Fibroblast of upper back skin (primary cell): ENCODE measurements at places on chromosomes 2 and 18.

DNA sequence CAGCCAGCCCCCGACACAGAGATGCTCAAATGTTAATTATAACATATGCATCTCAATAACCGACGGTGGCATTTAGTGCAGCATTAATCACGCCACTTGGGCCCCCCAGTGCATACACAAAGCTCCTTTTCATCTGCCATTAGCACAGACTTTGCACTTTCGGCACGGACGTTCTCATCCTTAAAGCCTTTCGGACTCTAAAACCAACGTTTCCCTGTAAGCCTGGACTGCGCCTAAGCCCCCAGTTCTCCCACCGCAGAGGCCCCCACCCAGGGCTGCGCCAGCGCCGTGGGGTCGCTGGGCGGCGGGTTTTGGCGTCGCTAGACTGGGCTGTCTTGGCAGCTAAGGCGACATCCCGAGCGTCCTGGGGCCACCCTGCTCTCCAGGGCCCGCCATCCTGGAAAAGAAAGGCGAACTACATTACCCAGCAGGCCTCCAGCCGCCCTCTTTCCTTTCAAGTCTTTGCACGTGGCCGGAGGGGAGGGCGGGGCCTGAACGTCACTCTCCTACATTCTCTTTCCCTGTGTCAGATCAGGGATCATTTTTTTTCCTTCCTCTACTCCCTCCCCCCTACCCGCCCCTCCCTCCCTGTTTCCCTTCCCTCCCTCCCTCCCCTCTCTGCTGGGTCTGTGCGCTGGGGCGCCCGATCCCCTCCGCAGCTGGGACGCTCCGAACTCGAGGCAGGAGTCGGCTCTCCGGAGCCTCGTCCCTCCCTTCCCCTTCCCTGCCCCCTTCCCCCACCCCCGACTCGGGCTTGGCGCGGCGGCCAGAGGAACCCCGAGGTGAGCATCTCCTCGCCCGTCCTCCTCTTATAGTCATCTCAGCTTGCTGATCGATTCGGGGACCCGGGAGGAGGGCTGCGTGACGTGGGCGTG is at the start of gene CTIF:
CTIF (plus strand) TSS at position 501 of the 875 bp plus-strand sequence. CDS start 80,535 bp downstream, outside the sequence.
- DNase-seq = peak; percentile 98

- DNase-seq = no peak
These were observed 11.5 kb upstream of the RNU4ATAC start for GRCh38 chr2:121519153-121519552.

DNA sequence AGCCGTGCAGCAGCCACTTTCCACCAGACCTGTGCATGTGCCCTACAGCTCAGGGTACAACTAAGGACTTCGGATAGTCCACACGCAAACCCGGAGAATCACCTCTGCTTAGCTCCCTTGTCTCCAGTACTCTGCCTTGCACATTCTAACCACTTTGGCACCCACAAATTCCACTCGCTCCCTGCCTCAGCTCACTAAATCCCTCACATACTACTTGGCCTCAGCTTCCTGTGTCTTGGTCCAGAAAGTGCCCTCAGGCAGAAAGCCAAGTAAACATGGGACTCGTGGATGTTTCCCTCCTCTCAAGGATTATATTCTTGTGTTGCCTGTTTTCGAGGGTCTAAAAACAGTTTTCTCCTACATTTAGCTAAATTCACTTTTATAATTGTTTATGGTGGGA is 157.8 kb upstream of the DAPL1 start:
- DNase-seq = peak; percentile 6

GRCh38 chr2:64730551-64731262 is 77.0 kb upstream of the SERTAD2 start:
- peak; percentile 67 for DNase-seq

DNA sequence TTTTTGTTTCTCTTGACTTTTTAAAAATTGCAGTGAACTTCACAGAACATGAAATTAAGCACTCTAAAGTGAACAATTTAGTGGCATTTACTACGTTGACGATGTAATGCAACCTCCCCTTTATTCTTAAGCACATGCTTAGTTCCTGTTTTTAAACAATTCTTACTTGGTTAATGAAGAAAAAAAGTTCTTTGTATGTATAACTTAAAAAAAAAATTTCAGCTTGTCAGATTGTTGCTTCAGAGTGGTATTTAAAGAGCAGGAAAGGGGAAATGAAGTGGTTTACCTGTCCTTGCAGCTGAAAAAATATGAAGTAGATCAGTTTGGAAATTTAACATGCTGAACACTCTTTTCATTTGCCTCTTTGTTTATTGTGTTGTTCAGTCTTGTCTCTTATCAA is 95.7 kb upstream of the RASGRP3 start:
- DNase-seq = no peak

GRCh38 chr2:63403820-63404219 is 184.5 kb downstream of the WDPCP start:
- DNase-seq = no peak

- no peak for DNase-seq
These were observed 42.5 kb upstream of the IL1R2 start for GRCh38 chr2:101949304-101949703.

DNA sequence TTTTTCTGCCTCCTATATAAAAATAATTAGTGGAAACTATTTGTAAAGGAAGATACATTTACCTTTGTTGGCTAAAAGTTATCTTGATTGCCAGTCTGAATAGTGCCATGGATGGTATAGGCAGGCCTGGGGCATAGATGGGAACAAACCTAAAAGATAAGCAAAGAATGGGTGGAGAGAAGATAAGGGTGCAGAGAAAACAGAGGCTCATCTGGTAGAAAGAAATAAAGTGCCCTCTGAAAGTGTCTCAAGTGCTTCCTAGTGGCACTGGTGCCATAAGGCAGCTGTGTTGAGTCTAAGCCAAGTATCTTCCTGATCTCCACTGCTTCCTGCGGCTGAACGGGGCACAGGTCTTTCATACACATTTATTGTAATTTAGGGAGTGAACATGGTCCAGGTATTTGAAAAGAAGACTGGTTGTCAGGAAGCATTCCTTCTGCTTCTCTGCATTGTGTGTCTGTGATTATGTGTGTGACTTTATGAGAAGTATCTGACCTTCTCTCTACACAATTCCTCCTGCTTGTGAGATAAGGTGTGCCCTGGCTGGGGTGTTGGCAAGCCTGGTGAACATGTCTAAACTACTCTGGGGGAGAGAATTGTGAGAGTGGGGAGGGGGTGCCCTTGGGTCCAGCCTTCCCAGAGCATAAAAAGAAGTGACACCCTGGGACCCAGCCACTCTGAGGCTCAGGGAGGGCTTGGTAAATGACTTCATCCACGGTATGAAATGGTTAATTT is 280.5 kb downstream of the CAMKMT start:
- DNase-seq = no peak

DNA sequence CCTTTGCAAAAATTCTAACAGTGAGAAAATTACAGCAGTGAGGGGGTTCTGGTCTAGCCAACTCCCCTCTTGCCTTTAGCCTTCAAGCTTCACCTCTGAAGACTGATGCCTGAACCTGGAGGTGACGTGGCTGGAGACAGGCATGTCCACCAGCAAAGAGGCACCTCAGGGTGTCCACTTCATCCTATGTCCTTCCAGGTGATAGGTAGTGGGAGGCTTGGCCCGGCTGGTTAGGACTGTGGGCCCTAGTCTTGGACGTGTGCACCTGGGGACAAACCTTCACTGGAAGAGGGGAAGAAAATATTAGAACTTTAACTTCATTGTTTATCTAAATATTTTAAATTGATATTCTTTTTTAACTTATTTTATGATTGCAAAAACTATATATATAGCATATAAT is 35.5 kb upstream of the EDAR start:
- no peak for DNase-seq

GRCh38 chr2:18406219-18406618 is 154.2 kb downstream of the RDH14 start:
- DNase-seq = no peak

DNA sequence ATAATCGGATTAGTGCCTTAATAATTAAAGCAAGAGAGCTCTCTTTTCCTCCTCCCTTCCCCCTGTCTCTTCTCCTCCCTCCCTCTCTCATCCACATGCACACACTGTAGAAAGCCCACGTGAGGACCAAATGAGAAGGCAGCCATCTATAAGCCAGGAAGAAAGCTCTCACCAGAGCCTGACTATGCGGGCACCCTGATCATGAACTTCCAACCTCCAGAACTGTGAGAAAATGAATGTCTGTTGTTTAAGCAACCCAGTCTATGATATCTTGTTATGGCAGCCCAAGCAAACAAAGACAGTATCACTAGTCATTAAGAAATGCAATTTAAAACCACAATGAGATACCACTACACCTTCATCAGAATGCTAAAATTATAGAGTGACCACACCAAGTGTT is 220.3 kb downstream of the EN1 start:
- no peak for DNase-seq

DNA sequence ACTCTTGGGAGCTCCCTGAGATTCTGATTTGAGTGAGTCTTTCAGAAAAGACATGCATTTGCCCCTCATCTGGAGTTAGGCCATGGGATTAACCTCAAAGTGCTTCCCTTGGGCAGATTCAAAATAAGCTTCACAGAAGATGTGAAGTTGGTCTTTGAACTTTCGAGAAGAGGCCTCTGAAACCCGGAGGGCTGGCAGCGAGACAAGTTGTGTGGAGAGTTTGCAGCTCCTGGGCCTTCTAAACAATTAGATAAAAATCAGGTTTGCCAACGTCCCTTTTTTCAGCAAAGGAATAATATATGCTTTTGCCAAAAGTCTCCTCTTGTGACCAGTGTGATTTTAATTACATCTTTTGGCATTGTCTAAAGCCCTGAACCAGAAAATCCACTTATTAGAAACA is 489.7 kb downstream of the SOX11 start:
- peak; percentile 15 for DNase-seq

DNA sequence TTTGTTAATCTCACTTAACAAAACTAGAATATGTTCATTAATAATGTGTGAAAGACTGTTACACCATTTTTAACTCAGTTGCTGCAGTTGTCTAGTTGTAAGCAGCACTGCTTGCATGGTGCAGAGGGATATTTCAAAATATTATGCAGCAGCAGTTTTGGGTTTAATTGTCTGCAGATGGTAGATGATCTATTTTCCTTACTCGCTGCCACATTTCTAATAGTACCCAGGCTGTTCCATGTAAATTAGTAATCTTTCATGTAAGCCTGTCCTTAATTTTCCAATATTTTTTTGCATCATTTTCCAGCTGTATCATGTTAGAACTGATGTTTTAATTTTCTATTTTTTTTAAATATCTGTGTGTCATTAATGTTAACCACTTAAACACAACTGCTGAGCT is 488.1 kb upstream of the RAB12 start:
- no peak for DNase-seq
